Vagina (tissue), 2 donors: ENCODE measurements at places on chromosomes 12 and 14.

DNA sequence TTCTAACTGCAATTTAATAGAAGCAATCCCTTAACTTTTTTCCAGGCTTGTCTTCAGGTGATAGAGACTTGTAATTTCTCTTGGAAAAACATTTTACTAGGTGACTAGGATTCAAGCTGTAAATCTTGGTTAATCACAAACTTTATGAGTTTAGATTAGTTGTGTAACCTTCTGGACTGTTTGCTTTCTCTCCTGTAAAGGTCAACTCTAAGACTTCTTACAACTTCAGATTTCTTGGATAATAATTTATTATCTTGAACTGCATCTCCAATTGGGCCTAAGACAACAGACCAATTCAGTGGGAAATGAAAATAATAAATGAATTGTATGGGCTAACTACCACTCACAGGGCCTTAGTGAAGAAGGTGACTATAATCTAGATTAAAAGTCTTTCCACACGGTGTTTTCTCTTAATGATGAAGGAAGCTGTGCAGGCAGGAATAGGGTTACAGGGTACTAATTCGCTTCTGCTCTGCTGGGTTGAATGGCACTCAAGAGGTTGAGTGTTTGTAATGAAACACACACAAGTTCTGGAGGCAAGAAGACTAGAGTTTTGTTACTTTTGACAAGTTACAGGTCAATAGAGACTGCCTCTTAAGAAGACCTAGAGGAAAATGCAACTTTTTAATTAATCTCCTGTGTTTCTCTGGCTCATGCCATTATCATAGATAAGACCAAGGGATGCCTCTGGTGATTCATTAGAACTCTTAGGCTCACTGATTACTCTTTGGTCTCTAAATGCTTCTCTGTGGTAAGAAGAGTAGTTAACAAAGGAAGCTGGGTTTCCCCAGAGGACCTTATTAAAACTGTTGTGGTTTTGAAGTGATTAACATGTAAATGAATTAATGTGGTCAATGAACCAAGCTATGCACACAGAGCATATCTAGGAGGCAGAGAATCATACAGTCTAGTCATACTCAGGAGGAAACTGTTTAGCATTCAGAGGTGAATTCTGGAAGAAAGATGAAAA is 30.0 kb upstream of the OR4E1 start:
- DNase-seq: no peak

- DNase-seq: no peak
Measured at GRCh38 chr14:53011053-53011462, 60.2 kb upstream of the FERMT2 start.

GRCh38 chr12:53344824-53345485 is 8.8 kb upstream of the SP7 start:
- no peak for DNase-seq

DNA sequence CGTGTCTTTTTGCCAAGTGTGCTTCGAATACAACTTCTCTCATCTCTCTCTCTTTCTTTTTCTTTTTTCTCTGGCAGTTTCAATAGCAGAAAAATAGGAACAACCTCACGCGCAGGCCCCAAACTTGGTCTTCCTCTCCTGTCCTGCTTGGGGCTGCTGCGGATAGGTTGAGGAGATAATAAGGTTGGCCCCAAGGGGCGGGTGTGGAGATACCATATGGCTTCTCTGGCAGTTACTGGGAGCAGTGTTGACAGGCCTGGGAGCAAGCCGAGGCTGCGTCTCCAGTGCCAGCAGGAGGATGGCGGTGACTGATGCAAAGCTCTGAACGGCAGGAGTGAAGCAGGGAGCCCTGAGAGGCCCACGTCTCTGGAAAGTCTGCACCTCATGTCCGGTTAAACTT is 89.5 kb upstream of the MANSC4 start:
- no peak for DNase-seq

DNA sequence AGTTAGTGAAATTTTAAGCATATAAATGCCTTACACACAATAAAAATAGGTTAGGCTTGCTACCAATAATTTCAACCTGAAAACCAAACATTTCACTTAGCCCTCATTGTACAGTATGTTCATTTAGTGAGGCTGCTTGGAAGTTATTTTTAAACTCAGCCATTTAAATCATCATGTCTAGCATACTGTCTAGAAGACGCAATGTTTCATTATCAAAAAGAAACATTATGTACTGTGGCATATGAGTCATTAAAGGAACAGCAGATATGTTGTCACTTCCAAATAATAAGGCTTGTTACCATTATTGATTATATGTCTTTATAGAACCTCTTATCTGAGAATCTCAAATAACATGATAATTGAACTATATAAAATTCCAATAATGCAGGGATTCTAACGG is 304.7 kb downstream of the RMST start:
- no peak for DNase-seq

DNA sequence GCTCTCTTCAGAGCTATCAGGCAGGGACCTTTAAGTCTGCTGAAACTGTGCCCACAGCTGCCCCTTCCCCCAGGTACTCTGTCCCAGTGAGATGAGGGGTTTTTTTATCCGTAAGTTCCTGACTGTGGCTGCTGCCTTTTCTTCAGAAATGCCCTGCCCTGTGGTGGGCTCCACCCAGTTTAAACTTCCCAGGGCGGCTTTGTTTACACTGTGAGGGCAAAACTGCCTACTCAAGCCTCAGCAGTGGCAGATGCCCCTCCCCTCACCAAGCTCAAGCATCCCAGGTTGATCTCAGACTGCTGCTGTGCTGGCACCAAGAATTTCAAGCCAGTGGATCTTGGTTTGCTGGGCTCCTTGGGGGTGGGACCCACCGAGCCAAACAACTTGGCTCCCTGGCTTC is 46.9 kb upstream of the SLC16A7 start:
- no peak for DNase-seq

DNA sequence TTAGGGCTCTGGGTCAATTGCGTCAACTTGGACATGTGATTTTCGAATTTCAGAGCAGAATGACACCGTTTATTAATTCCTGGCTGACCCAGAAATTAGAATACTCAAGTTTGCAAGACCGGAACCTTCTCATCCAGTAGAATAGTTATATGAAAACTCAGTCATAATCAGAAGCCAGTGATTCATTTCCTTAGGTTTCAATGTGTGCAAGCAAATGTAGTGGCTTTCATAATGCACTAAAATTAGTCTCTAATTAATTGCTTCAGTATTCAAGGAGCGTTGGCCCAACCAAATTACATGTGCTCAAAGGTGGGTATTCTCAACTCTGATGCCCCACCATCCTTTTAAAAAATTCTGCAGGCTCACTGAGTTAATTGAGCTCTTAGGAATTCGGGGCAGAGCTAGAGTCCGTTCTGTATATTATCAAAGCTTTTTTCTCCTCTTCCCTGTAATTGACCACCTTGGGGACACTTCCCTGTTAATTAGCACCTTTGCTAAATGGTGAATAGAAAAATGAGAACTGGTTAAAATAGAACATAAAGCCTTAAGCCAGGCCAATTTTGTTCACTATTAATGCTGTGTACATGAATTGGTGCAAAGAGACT is 55.4 kb downstream of the DAO start:
- no peak for DNase-seq

DNA sequence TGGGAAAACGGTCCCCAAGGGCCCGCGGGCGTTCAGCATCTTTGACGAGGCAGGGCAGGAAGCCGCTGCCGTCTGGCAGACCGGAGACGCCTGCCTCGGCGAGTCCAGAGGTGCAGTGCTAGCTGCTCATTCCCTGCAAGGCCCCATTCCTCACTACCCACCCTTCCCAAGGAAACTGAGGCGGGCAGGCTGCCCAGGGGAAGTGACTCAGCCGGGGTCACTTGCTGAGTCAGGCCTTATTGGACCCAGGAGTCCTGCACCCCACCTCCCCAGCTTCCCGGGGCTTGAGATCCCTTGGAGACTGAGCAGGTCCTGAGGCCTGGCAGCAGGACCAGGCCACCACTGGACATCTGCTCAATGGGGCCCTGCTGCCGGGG is 3.7 kb downstream of the SH2B3 start:
- no peak for DNase-seq

GRCh38 chr12:101082706-101083105 is 127.3 kb downstream of the SLC5A8 start:
- no peak for DNase-seq

DNA sequence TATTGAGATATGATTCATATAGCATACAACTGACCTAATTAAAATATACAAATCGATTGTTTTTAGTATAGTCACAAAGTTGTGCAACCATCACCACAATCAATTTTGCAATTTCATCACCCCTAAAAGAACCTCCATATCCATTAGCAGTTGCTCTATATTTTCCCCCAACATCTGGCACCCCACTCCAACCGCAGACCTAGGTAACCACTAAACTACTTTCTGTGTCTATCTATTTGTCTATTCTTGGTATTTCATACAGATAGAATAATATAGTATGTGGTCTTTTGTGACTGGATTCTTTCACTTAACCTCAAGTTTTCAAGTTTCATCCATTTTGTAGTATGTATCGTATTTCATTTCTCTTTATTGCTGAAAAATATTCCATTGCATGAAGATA is 126.0 kb upstream of the CRY1 start:
- DNase-seq: no peak
